ENCODE measurements at places on chromosomes 7 and 10.
A peak's percentile ranks its signal among the peaks of the same experiment; 100 is the strongest.

DNA sequence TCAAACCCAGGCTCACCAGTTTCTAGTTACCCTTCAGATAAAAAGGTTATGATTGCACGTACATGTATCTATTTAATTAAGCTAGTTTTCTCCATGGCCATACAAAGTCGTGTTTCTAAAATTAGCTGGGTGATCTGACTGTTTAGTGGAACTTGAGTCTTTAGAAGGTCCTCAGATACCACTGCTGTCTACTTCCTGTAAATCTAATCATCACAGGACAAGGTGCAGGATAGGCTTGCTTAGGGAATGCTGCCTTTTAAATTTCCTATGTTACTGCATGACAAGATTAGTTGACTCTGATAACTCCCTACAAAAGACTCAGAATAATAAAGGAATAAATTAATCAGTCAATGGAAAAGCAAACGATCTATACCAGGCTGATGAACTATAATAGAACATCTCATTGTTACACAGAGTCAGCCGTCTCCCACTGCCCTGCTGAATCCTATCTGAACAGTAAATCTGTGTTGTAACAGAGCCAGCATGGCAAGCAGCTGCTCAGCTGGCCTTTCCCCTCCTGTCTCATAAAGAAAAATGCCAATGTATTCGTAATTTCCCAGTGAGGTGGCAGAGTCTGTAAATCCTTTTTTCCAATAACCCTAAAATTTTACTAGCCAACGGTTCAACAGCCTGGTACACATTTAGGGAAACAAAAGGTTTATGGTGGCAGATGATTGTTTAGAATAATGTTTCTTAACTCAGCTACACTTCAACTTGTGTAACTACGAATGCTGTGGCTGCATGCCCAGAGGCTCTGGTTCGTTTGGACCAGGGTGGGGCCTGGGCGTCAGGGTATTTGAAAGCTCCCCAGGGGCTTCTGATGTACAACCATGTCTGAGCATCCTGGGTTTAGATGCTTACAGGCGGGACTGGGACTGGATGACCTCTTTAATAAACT is 318.0 kb downstream of the PAXIP1 start:
- DNase-seq = no peak

GRCh38 chr7:94367949-94368348 is 26.7 kb upstream of the COL1A2 start:
- peak; percentile 83 for DNase-seq

GRCh38 chr7:33771422-33771821 is 133.9 kb upstream of the BMPER start:
- DNase-seq = no peak

DNA sequence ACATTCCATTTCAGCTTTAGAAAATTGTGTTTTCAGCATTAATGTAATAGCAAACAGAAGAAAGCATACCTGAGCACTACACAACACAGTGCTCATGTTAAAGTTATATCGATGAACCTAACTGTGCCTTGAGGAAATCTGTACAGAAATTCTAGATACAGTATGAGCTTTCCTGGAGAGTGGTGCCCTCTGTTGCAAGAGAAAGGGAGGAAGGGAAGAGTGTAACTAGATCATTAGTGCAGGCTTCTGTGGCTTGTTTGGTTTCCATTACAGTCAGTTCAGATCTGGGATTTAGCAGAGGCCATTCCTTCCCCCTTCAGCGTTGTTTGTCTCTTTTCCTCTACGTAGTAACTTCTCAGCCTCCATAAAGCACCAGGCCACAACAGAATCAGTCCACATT is 139.7 kb downstream of the HTR7 start:
- DNase-seq = peak; percentile 15

- DNase-seq = no peak
Measured at GRCh38 chr7:143973870-143974416, 19.3 kb downstream of the OR2F1 start.

- no peak for DNase-seq
Measured at GRCh38 chr10:28331066-28331465, 28.2 kb upstream of the MPP7 start.

- no peak for DNase-seq
Measured at GRCh38 chr10:128156999-128157755, 31.0 kb upstream of the MKI67 start.

- no peak for DNase-seq
Measured at GRCh38 chr10:130545122-130545521, 408.9 kb downstream of the GLRX3 start.

DNA sequence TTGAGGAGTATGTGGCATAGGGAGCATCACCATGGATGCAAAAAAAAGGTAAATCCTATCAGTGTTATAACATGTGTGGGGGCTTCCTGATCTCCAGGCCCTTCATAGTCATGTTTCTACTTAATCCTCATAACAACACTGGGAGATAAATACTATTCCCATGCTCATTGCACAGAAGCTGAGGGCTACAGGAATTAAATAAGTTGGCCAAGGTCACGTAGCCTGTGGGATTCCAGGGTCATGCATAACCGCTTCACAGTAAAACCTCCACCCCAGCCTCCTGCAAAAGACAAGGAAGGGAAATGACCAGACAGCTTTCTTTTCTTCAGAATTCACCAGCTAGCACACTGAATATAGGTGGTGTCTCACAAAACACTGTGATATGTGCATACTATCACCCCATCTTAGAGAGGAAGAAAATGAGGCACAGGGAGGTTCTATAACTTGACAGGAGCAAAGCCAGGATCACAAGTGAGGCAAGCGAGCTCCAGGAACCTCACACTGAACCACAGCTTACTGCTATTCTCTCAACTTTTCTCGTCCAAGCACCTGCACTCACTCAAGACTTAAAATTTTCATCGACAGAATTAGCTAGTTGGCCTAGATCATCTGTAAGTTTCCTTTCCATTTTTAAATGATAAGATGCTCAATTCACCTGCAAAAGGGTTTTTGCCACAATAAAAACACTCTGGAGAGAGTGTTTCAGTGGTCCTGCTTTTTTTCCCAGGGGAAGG is 13.4 kb downstream of the JAZF1 start:
- no peak for DNase-seq

DNA sequence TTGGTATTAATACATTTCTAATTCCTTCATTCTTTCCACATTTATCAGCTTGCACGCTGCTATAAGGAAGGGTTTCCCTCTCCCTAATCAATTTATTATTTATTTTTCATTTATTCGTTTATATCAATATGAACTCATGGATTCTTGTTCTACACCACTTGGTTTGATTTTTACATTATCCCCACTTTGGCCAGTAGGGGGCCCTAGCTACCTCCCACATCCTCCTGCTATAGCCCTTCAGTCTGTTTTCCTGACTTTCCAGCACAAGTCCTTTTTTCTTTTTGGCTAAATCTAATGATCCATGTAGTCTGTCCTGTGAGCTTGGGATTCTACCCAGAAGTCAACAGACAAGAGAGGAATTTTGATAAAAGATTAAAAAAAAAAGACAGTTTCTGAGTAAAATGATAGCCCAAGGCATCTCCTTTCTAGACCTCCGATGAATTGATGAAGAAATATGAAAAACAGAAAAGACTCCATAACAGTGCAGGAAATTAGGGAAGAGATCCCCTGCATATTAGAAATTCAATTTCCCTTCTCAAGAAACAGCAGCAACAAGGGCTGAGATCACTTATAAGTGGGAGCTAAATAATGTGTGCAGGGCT is 47.7 kb downstream of the LYZL2 start:
- DNase-seq = peak; percentile 45

DNA sequence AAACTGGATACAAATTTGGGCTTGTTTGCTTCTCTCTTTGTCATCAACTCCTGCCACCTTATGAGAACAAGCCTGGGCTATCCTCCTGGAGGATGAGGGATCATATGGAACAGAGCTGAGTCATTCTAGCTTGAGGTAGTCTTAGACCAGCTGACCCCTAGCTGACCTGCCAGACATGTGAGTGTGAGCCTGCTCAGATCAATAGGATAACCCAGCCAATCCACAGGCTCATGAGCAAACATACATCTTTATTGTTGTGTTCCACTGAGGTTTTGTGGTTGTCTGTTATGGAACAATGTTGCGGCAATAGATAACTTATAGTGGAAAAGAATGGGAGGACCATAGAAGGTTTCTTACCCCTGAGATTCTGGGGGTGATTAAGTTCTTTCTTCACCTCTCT is 54.5 kb upstream of the FAM180A start:
- DNase-seq = no peak

DNA sequence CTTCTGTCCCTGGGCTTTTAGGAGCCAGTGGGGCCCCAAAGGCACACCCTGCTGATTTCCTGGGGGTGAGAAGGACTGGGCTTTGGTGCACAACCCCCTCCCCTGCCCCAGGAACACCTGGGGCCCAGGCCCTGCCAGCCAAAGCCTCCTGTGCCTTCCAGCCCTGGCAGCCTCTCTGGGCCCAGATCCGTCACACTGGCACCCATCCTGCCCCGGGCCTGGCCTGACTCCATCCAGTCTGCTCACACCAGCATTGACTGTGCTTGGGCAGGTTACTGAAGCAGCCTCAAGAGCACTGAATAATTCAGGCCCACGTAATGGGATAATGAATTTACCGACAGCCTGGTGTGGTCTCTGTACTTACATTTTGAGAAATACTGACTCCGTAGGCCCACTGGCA is 12.0 kb upstream of the COMTD1 start:
- no peak for DNase-seq

DNA sequence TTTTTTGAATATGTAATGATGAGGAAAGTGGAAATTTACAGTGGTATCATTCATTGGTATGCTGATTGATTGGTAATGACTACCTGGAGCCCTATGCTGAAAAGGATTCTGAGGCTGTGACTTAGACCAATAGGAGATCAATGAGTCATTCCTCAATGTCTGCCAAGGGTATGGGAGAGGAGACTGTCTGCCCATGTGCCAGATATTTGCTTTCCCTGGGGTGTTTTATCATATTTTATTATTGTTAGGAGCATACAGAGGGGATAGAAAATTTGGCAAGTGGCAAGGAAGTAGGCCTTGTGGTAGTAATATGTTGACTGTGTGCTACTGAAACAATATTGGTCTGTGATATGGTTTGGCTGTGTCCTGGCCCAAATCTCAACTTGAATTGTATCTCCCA is 54.8 kb downstream of the ASAH2B start:
- DNase-seq = no peak

DNA sequence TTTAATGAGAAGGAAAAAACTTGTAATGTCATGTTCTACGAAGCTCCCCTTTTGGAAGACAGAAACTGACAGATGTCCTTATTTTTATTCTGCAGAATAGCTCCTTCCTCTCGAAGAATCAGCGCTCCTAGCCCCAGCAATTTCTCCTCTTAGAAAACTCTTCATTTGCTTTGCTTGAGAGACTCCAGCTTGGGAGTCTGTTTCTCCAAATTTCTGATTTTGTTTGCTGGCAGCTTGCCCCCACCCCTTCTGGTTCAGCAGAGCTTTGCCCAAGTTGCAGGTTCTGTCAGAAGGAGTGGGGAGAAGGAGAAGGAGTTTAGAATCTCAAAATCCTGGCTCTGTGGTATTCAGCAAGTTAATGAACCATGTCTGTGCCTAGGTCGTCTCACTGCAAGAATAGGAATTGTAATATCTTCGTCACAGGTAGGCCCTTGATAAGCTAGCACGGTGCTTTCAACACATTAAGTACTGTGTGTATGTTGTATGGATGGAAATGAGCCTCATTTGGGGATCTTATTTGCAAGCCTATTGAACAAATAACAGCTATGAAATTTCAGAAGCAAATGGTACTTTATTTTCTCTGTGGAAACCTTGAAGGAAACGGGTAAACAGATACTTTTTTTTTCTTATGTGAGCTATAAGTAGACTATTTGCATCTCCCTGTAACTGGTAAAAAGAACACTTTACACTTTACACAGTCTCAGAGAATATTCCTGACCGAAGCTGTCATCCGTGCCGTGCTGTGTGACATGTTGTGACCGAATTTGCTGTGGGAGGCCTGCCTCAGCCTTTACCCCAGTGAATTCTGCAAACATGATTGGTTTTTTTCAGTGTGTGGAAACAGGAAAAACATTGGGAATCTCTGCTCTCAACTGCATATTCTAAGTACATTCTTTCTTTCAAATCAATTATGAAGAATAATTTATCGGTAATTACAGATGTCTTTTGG is 290.9 kb downstream of the CAMK1D start:
- no peak for DNase-seq

GRCh38 chr7:138407792-138408191 is 52.3 kb upstream of the TRIM24 start:
- DNase-seq = no peak

DNA sequence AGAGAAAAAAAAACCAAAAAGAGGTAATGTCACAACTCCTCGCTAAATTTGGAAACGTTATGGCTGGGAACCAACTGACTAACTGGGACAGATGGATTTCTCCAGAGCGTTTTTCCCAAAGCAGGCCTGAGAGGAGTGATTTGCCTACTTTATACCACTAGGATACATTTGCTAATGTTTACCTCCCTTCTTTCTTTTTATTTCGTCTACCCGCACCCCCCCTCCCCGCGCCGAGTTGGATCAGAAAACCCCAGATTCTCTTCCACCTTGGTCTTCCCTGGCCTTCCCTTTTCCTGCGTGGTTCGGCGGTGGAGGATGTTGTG is 7.2 kb downstream of the CPA2 start:
- DNase-seq = peak; percentile 82

- DNase-seq = no peak
Measured at GRCh38 chr7:37982423-37982822, 62.0 kb downstream of the EPDR1 start.

GRCh38 chr10:77846718-77847311 is 79.7 kb downstream of the DLG5 start:
- peak; percentile 68 for DNase-seq

- no peak for DNase-seq
Measured at GRCh38 chr7:147296201-147296600, 1179.6 kb downstream of the CNTNAP2 start.

DNA sequence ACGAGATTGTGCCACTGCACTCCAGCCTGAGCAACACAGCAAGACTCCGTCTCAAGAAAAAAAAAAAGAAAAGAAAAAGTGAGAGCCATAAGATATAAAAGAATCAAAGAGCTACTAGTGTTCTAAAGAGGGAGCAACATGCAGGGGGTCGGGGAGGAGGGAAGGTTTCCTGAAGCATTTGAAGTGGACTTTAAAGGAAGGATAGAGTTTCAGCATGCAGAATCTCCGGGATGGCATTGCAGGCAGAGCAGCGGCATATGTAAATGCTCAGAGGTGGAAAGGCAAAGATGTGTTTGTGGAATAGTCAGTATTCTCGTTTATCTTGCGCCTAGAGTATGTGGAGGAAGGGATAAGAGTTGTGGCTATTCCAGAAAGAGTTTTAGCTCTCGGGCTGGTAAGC is 447.6 kb upstream of the NFE2L3 start:
- DNase-seq = no peak

GRCh38 chr10:63583397-63583796 is 62.2 kb downstream of the REEP3 start:
- DNase-seq = no peak

GRCh38 chr7:107432261-107432660 is 37.6 kb upstream of the GPR22 start:
- no peak for DNase-seq

DNA sequence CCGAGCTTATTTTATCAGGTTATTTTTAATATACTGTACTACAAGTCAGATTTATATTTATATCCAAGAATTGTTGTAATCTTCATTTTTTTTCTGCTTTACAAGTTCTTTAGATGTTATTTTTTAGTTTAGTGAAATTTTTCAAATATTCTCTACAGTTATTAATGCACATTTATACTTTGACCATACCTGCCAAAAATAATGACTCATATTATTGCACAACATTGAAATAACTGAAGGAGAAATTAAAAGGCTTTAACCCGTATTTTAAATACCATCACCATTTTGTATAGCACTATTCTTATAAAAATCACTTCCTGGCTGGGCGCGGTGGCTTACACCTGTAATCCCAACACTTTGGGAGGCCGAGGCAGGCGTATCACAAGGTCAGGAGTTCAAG is 278.5 kb downstream of the BICC1 start:
- peak; percentile 57 for DNase-seq

GRCh38 chr7:71739520-71740173 is 607.7 kb downstream of the GALNT17 start:
- DNase-seq = no peak

- DNase-seq = peak; percentile 31
Measured at GRCh38 chr10:114042895-114043531, 653 bp upstream of the ADRB1 start.
